ENCODE measurements at places on chromosomes 12 and 14. TPM values are rescaled to one million over a fixed set of nuclear protein-coding genes. Genes with fewer than 3 reads are reported as not detected.

DNA sequence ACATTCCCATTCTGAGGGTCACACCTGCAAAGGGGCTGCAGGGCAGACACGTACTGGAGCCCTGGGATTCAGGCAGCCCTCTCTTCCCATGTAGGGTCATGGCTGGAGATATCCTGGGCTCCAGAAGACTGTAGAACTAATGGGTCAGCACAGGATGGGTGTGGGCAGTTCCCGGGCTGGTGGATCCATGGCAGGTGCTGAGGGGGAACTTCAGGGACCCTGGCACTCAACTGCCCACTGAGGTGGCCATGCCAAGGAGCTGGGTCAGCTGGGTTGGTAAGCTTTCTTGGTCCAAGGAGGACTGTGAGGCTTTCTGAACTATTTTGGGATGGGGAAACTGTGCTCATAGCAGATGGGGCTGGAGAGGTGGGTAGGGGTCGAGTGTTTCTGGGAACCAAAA, 183.4 kb upstream of the RTL1 start:
- no peaks in the 10 kb centered on the region for H3K36me3 ChIP-seq
- no peak overlapping the region for H3K27ac ChIP-seq
- H3K27me3 ChIP-seq: peaks cover 6% of the 10 kb centered on the region
- H3K4me3 ChIP-seq: no peak overlapping the region
- DNase-seq: no peak

GRCh38 chr12:76031081-76031413, 529 bp downstream of the PHLDA1 start:
- peaks cover 36% of the 10 kb centered on the region for H3K36me3 ChIP-seq
- H3K27me3 ChIP-seq: no peaks in the 10 kb centered on the region
- peak overlapping the region; percentile 99 for H3K4me3 ChIP-seq
- DNase-seq: no peak

DNA sequence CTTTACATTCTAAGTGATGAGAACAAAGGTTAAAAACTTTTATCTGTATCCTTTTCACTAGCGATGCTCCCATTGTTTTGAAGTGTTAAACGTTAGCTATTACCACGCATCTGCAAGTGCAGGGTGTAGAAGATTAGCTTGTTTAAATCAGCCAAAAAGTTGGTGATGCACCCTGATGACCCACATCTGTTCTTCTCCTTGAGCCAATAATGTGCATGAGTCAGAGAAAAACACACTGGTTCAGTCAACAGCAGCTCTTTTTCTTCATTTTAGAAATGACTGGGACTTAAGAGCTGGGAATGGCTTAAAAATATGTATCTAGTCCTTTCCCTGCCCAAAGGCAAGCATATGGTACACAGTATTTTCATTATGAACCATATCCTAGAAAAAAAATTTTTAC, 323.5 kb upstream of the PDE3A start:
- H3K4me3 ChIP-seq: no peak overlapping the region
- H3K27ac ChIP-seq: no peak overlapping the region
- no peaks in the 10 kb centered on the region for H3K4me1 ChIP-seq
- no peak for DNase-seq
- no peaks in the 10 kb centered on the region for H3K27me3 ChIP-seq
- no peaks in the 10 kb centered on the region for H3K36me3 ChIP-seq

GRCh38 chr12:123131879-123132402, 18.9 kb downstream of the PITPNM2 start:
- DNase-seq: peak; percentile 55
- no peaks in the 10 kb centered on the region for H3K27me3 ChIP-seq
- peak overlapping the region; percentile 84 for H3K27ac ChIP-seq
- peaks cover 34% of the 10 kb centered on the region for H3K4me1 ChIP-seq
- peak overlapping the region; percentile 29 for H3K4me3 ChIP-seq

GRCh38 chr14:30084811-30085210, 157.2 kb upstream of the PRKD1 start:
- no peak for DNase-seq
- H3K4me1 ChIP-seq: no peaks in the 10 kb centered on the region
- no peak overlapping the region for H3K27ac ChIP-seq
- H3K36me3 ChIP-seq: no peaks in the 10 kb centered on the region

DNA sequence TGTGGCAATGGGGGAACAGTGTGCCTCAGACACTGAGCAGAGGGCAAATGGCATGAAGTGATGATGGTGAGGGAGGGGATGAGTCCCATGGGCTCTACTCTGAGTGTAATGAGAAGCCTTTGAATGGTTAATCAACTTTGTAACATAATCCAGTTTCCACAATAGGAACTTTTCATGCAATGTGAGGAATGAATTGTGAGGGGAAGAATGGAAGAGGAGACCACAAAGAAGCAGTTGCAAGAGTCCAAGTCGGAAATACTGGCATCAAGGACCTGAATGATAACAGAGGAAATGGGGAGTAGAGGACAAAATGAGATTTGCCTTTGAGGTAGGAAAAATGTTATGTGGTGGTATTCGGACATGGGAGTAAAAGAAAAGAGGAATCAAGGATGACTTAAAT, 476.9 kb upstream of the PRICKLE1 start:
- no peak overlapping the region for H3K4me3 ChIP-seq
- H3K27me3 ChIP-seq: no peaks in the 10 kb centered on the region
- H3K27ac ChIP-seq: no peak overlapping the region
- DNase-seq: no peak
- H3K36me3 ChIP-seq: no peaks in the 10 kb centered on the region

DNA sequence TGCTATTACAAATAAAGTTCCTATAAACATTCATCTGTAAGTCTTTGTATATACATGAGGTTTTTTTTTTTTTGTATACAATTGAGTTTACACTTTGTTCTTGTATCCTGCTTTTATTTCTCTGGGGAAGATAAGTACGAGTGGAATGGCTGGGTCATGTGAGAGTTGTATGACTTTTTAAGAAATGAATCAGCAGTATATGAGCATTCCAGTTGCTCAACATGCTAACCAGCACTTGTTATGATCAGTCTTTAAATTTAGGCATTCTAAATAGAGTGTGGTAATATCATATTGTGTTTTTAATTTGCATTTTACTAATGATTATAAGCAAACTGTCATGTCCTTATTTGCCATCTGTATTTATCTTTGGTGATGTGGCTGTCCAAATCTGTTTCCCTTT, 44.7 kb upstream of the AMIGO2 start:
- peaks cover 11% of the 10 kb centered on the region for H3K36me3 ChIP-seq
- no peak overlapping the region for H3K4me3 ChIP-seq
- no peaks in the 10 kb centered on the region for H3K27me3 ChIP-seq
- no peak overlapping the region for H3K27ac ChIP-seq
- no peak for DNase-seq

- H3K4me3 ChIP-seq: no peak overlapping the region
- no peaks in the 10 kb centered on the region for H3K36me3 ChIP-seq
- H3K4me1 ChIP-seq: no peaks in the 10 kb centered on the region
- H3K27ac ChIP-seq: no peak overlapping the region
These were observed 1196.0 kb downstream of the GALC start for GRCh38 chr14:86797075-86797351.

DNA sequence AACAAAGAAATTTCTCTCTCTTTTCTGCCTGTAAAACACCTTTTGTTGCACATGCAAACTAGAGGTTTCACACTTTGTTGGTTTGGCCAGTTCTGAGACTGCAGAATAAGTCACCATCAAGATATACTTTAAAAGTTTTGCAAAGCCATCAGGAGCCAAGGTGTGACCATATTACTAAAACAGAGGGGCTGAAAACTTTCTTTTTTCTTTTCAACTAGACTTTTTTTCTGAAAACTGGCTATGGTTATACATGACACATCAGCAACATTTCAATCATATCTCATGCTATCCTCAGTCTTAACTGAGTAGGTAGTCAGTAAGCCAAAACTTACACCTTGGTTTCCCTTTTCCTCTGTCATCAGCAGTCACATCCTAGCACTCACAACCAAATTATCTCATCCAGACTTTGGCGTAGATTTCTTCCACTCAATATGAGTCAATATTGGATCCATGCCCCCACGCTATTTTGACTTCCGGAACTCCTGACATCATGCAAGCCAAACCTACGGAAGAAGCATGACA, 4.1 kb upstream of the IFNG start:
- H3K27ac ChIP-seq: no peak overlapping the region
- DNase-seq: peak; percentile 21
- no peak overlapping the region for H3K4me3 ChIP-seq
- H3K4me1 ChIP-seq: peaks cover 9% of the 10 kb centered on the region
- no peaks in the 10 kb centered on the region for H3K27me3 ChIP-seq

DNA sequence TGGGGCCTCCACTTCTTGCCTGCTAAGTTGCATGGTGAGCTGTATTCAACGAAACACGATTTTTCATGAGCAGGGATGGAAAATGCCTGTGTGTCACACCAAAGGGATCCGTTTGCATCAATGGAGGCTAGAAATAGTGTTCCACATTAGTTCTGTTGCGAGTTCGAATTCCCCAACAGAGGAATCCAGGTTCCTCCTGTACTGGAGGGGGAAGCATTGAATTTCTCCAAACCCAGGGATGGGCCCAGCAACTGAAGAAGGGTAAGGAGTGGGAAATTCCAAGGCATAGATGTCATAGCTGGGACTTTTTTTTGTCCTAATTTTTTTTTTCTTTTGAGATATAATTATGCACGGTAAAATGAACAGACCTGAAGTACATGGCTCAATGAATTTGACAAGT, 336.2 kb downstream of the DPF3 start:
- H3K27ac ChIP-seq: no peak overlapping the region
- no peaks in the 10 kb centered on the region for H3K4me1 ChIP-seq
- H3K4me3 ChIP-seq: no peak overlapping the region

GRCh38 chr12:52164624-52165023, 27.2 kb downstream of the KRT80 start:
- peaks cover 11% of the 10 kb centered on the region for H3K4me1 ChIP-seq
- H3K4me3 ChIP-seq: no peak overlapping the region
- H3K36me3 ChIP-seq: no peaks in the 10 kb centered on the region
- no peak for DNase-seq

GRCh38 chr14:92373336-92373735, 50.4 kb downstream of the SLC24A4 start:
- no peak for DNase-seq
- no peaks in the 10 kb centered on the region for H3K27me3 ChIP-seq
- no peaks in the 10 kb centered on the region for H3K4me1 ChIP-seq

DNA sequence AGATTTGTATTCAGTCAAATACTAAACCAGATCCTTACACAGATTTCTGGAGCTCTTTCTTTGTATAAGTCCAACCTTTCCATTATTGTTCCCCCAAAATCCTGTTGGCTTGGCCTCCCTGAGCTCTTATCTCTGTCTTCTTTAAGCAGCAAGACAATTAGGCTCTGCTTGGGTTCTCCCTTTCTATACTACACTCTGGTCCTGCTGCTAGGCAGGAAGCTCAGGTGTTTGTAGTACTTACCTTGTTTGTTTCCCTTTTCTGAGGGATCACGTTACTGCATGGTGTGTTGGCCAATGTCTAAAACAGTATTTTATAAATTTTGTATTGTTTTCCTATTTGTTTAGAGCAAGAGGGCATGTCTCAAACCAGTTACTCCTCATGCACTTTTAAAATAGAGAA, 192.9 kb downstream of the PRKD1 start:
- no peak overlapping the region for H3K4me3 ChIP-seq
- H3K36me3 ChIP-seq: no peaks in the 10 kb centered on the region
- H3K4me1 ChIP-seq: no peaks in the 10 kb centered on the region
- DNase-seq: no peak
- H3K27me3 ChIP-seq: no peaks in the 10 kb centered on the region
- H3K27ac ChIP-seq: no peak overlapping the region

DNA sequence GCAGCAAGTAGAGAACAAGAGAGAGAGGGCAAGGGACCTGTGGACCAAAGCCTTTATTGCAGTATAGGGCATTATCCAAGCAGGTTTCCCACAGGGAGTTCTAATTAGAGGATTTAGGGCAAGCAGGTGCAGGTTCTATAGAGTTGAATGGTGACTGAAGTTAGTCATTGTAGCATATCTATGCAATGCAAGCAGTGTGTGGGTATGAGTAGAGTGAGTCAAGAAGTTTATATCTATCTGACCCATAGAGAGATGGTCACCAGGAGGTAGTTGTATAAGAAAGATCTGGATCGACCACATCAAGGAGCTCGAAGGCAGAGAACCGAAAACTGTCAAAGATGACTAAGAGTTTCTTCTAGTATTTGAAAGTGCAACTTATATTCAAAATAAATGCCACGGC, 167.3 kb downstream of the PLCZ1 start:
- no peak overlapping the region for H3K27ac ChIP-seq
- no peaks in the 10 kb centered on the region for H3K4me1 ChIP-seq
- no peak overlapping the region for H3K4me3 ChIP-seq
- H3K27me3 ChIP-seq: no peaks in the 10 kb centered on the region
- no peaks in the 10 kb centered on the region for H3K36me3 ChIP-seq

GRCh38 chr12:3680919-3681594, 71.9 kb downstream of the CRACR2A start:
- H3K4me1 ChIP-seq: no peaks in the 10 kb centered on the region
- no peaks in the 10 kb centered on the region for H3K27me3 ChIP-seq
- no peak overlapping the region for H3K27ac ChIP-seq
- H3K36me3 ChIP-seq: peaks cover 34% of the 10 kb centered on the region
- DNase-seq: no peak
- no peak overlapping the region for H3K4me3 ChIP-seq

DNA sequence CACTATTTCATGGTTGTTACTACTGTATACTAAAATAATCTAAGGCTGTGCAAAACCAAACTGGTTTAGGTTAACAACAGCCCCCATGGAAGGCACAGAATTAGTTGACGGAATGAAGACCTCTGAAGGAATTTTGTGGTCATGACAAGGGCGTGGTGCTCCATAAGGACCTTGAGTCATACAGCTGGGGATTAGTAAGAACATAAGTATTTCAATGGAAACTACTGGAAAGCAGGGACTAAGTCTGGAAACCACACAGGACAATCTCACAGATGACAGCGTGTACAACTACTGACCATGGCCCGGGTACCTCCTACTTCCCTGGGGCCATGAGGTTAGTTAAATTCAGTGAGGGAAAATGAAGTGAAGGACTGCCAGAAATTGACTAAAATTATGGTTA, 98.5 kb upstream of the PLEKHA5 start:
- no peak overlapping the region for H3K27ac ChIP-seq
- H3K27me3 ChIP-seq: no peaks in the 10 kb centered on the region
- no peak for DNase-seq
- H3K4me3 ChIP-seq: no peak overlapping the region
- no peaks in the 10 kb centered on the region for H3K36me3 ChIP-seq

Gene TEX52
- total RNA-seq: 0.16 TPM

Gene RTL1
- not detected for total RNA-seq

Gene GLT8D2
- total RNA-seq: not detected

Gene JPH4
- not detected for total RNA-seq

Gene GLI1
- total RNA-seq: 0.73 TPM

Gene KRT79
- 0.09 TPM for total RNA-seq

Gene DTX1
- total RNA-seq: 12.9 TPM

Gene CLEC1A
- not detected for total RNA-seq

Gene OGFOD2
- total RNA-seq: 30.8 TPM

Gene THTPA
- 8.5 TPM for total RNA-seq

Gene KRT83
- not detected for total RNA-seq

All from activated CD4-positive, alpha-beta T cell treated with anti-CD3 and anti-CD28 coated beads for 36 hours (primary cell).